ENCODE measurements at places on chromosomes 2 and 18. TPM values are rescaled to one million over a fixed set of nuclear protein-coding genes. Genes with fewer than 3 reads are reported as not detected.
A peak's percentile ranks its signal among the peaks of the same experiment; 100 is the strongest.

DNA sequence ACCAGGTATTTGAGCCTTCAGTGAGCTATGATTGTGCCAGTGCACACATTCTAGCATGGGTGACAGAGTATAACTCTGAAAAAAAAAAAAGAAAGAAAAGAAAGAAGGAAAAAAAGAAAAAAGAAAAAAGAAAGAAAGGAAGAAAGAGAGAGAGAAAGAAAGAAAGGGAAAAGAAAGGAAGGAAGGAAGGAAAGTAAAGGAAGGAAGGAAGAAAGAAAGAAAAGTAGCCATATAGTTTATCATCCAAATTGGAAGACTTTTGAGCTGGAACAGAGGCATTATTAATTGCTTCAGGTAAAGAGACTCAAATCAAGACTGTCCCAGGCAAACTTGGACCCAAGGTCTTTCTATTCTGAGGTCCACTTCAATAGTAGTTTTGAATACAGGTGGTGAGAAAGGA is 32.9 kb upstream of the ZEB2 start:
- no peak for DNase-seq

- no peak for DNase-seq
These were observed 5.7 kb upstream of the PTPRN start for GRCh38 chr2:219314804-219315468.

GRCh38 chr2:64324746-64325410 is 129.1 kb upstream of the LGALSL start:
- DNase-seq, result no peak

DNA sequence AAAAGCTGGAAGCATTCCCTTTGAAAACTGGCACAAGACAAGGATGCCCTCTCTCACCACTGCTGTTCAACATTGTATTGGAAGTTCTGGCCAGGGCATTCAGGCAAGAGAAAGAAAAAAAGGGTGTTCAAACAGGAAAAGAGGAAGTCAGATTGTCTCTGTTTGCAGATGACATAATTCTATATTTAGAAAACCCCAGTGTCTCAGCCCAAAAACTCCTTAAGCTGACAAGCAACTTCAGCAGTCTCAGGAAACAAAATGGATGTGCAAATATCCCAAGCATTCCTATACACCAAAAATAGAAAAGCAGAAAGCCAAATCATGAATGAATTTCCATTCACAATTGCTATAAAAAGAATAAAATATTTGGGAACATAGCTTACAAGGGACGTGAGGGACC is 11.1 kb downstream of the SLC8A1 start:
- no peak for DNase-seq

- DNase-seq, result no peak
These were observed 103.6 kb downstream of the DOCK10 start for GRCh38 chr2:224938651-224939182.

DNA sequence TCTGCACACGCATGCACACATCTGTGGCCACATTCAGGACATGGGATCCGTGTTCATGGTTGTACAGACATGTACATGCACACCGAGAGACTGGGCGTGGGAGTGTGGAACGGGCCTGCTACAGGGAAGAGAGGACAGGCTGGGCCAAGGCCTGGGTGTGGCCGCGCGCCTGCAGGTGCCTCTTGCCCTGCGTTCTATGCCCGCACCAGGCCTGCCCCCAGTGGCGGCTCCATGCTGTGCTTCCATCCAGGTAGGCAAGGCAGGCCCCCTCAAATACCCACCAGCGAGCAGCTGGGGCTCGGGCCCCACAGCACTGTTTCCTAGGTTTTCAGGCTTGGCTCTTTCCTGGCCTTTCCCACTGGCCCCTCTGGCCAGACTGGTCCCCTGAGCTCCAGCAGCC is 15.5 kb upstream of the PTMA start:
- no peak for DNase-seq

GRCh38 chr18:9081940-9082339 is 20.6 kb upstream of the NDUFV2 start:
- no peak for DNase-seq

GRCh38 chr2:238763471-238763995 is 84.4 kb upstream of the TWIST2 start:
- no peak for DNase-seq

GRCh38 chr2:44131177-44131576 is 37.5 kb upstream of the PPM1B start:
- DNase-seq, result no peak

DNA sequence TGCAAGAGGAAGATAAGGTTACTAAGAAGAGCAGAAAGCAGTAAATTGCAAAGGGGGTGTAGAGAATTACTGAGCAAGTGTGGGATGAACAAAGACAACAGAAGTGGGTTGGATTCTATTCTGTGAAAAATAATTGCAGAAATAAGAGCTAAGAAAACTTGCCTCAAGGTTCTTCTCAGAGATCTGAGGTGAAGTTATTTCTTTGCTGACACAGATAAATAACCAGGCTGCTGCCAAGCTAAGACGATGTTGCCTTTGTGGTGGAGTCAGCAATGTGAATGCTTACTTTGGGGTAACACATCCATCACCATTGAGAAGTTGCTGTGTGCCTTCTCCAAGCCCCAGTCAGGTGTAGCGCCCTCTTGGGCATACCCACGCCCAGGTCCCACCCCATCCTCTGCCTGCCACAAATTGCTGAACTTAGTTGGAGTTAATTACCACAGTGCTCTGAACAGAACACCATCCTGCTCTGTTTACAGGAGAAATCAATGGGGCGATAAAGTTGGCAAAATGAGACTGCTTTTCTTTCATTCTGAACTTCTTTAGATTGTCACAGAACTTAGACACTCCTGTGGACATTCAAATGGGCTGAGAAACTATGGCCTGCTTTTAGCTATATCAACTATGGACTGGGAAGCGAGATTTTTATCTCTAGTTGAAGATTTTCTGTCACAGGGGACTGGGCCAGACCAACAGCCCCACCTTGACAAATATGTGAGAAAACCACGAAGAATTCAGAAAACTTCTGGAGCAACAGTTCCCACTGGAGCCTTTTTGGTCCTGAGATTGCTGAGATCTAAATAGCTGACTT is 283.6 kb downstream of the TMX3 start:
- no peak for DNase-seq

GRCh38 chr2:226799976-226800940 is 638 bp upstream of the IRS1 start:
- peak; percentile 23 for DNase-seq

- DNase-seq, result no peak
These were observed 16.6 kb downstream of the CFLAR start for GRCh38 chr2:201132518-201132917.

- no peak for DNase-seq
These were observed 189.2 kb downstream of the FAM210A start for GRCh38 chr18:13537022-13537780.

DNA sequence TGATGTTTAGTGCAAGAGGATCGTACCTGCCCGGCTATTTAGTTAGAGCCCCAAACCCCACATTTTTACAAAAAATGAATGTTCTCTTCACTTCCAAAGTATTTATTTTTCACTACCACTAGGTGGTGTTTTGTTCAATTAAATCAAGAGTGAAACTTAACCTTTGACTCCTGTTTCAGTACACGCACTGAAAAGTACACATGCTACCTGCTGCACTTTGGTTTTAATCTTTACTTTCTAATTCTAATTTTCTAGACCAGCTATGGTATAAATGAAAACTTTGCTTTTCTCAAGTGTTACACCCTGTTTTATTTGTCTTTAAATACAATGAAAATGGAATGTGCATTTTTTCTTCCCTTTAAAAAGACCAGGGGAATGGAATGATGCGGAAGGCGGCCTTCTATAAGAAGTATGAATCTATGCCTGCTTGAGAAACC is 31.4 kb upstream of the CHN1 start:
- peak; percentile 4 for DNase-seq

DNA sequence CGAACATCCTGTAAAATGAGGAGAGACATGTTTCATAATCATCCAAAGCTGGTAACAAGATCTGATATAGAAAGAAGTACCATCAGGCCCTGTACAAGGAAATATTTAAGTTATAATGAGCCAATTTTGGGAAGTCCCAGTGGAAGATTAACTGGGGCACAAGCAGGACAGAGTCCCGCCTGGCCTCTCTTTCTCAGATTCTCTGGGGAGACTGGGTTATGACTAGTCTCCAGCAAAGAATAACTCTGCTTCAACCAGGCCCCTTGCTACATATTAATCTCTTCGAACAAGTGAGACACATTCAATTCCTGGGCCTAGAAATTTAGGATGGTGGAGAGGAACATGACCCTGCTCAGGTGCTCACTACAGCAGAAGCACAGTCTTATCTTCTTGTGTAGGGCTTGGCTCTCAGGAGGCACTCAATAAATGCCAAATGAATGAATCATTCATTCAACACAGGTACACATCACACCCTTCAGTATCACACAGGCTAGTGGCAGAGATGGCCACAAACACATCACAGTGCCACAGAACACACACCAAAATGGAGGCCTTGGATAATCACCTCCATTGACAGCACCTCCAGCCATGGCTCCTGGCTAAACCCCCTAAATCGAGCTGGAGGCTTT is 46.4 kb upstream of the RNF152 start:
- DNase-seq, result no peak

GRCh38 chr2:161101406-161101805 is 58.8 kb upstream of the TANK start:
- no peak for DNase-seq

DNA sequence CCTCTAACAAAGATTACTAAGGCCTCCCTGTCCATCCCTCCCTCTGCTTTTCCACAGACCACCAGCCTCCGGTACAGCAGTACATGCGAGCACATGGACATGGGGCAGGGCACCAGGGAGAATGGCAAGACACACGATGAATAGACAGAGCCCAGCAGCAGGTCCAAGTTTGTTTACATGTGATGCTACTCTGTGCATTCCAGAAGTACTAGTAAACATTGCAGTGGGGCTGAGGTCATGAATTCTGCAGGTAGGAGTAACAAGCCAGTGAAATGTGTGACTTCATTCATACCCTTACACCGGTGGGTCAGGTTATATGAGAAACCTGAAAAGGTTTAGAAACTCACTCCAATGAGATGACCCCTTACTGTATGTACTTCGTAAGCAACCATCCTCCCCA is 205.7 kb downstream of the BCL11A start:
- no peak for DNase-seq

DNA sequence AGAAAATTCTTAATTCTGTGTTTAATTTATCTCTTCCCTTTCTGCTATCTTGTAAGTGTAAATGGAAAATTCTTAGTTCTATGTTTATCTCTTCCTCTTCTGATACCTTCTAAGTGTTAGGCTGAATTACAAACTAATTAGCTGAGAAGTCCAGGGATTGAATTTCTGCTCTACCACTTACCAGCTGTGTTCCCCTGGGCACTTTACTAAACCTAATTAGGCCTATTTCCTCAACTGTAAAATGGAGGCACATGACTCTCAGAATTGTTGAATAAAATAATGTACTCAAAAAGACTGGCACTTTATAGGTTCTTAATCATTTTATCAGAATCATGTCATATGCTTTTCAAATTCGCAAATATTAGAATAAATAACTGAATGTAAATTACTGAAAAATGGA is 146.3 kb downstream of the MAP2 start:
- DNase-seq, result no peak

GRCh38 chr18:26993568-26993967 is 128.1 kb upstream of the AQP4 start:
- DNase-seq, result no peak

- DNase-seq, result peak; percentile 25
These were observed 352.8 kb upstream of the KCNH7 start for GRCh38 chr2:163191372-163191771.

DNA sequence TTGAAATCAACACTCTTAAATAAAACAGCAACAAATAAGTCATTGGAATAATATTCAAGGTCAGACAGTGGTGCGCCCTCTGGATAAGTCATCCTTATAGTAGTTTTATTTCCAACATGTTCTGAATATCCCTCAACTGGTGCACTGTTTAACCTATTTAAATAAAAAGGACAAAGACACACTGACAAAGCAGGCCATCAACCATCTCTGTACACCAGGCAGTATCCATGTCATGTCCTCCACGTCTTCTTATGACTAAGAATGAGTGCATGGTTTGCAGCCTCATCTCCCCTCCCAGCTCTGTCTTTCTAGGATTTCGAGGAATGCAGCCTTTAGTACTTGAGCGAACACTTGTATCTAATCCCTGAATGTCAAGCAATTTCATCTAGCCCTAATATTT is 42.4 kb downstream of the ST3GAL5 start:
- DNase-seq, result no peak

- DNase-seq, result peak; percentile 65
These were observed 45.2 kb downstream of the SH3RF3 start for GRCh38 chr2:109174214-109174613.

- DNase-seq, result no peak
These were observed 279.1 kb downstream of the ZNF407 start for GRCh38 chr18:74876630-74877243.

- no peak for DNase-seq
These were observed 1.8 kb downstream of the AFF3 start for GRCh38 chr2:100140582-100140981.

DNA sequence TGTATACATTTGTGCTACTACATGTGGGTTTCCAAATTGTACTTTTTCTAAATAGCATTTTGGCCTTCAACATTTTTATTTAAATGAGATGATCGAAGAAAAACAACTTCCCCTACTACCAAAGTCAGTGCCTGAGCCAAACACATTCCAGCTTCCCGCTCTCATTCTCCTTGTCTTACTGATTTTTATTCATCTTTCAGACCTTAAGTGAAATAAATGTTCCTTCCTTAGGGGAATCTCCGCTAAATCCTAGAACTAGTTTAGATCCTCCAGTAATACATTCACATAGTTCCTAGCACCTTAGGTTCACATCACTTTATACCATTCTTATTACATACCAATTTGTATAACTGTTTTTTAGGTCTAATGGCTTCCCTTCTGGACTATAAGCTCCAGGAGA is 122.3 kb upstream of the COL3A1 start:
- no peak for DNase-seq

SDC1 gene
- 75.2 TPM for total RNA-seq

STARD6 gene
- total RNA-seq, result 0.11 TPM

POMC gene
- total RNA-seq, result 0.34 TPM

ATF2 gene
- 22.5 TPM for total RNA-seq

PDE6D gene
- 64.3 TPM for total RNA-seq

TOGARAM2 gene
- total RNA-seq, result not detected

WDR12 gene
- 112 TPM for total RNA-seq

REG1B gene
- not detected for total RNA-seq

LBX2 gene
- total RNA-seq, result 1.7 TPM

PSMA8 gene
- not detected for total RNA-seq

CTNNA2 gene
- not detected for total RNA-seq

CKAP2L gene
- total RNA-seq, result 25.5 TPM

IL1RL1 gene
- total RNA-seq, result not detected

TGFA gene
- total RNA-seq, result 6.6 TPM

All from Daoy (cell line).